ENCODE measurements at places on chromosomes 5 and 9.
A peak's percentile ranks its signal among the peaks of the same experiment; 100 is the strongest.

- no peak for DNase-seq
Observed at GRCh38 chr5:395921-396530, 47.0 kb upstream of the EXOC3 start.

GRCh38 chr9:33165263-33166151 lies 1.6 kb downstream of the B4GALT1 start:
- DNase-seq, result no peak

- DNase-seq, result no peak
Observed at GRCh38 chr5:132422720-132423437, 53.4 kb downstream of the SLC22A5 start.

DNA sequence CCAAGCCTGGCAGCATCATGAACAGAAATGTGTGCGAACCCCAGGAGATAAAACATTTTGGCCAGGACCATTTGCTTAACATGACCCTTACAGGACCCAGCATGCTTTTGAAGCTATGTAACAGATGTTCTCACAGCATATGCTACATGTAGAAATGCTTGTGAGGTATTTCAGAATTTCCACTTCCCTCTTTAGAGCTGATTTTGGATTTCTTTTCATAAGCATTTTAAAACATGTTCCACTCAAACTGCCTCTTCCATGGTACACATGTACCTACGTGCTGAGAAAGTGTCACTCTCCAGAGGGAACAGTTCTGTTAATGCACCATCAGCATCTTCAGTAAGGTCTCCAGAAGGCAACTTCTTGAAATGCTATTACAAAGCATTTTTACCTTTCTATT lies 15.7 kb upstream of the TSSK1B start:
- no peak for DNase-seq

DNA sequence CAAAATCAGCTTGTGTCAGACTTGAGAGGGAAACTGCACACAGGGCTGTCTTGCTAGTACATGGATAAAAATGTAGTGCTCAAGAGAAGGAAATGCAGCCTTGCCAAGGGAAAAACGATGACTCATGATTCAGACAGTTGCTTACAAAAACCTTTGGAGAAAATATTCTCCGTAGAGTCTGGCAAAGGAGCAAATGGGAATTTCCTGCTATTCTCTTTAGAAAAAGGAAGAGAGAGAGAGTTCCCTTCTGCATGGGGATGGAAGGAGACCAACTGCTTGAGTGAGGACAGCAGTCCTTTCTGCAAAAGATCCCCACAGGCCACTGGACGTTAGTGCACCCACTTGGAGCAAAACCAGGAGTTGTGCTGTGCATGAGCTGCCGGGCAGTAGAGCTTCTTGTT lies 7.6 kb downstream of the IFNB1 start:
- DNase-seq, result peak; percentile 90

GRCh38 chr5:71533142-71533541 lies 54.0 kb upstream of the MCCC2 start:
- DNase-seq, result no peak

DNA sequence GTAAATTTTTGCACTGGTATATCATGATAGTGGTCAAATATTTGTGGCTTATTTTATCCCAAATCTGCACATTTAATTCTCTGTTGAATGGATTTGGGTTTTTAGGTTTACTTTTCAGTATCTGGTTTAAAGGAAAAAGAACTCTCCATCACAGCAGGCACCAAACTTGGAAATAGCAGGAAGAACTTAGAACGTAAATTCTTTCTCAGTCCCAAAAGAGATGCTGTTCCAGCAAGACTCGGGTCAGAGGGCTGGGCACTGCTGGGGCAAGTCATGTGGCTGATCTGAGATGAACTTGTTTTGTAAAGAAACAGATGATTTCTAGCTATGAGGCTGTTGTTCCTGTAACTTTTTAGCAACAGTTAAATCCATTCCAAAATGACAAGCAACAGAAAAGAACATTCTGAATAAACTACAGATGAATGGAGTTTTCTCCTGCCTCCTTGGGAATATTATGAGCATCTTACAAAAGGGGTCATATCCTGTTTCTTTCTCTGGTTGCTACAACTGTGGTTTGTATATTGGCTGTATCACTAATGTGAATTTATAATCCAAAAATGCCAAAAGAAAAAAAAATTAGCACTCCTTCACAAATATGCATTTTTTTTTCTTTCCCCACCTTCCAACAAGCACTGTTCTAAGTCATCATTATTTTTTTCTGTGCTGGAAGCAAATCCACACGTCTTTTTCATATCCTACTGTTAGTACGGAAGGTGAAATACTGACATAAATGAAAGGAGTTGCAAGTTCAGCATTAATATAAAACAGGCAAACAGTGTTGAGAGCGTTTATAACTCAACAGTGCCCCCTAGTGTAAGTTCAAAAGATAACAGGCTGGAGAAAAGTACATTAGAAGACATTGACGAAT lies 31.1 kb downstream of the OR2K2 start:
- DNase-seq, result peak; percentile 34

DNA sequence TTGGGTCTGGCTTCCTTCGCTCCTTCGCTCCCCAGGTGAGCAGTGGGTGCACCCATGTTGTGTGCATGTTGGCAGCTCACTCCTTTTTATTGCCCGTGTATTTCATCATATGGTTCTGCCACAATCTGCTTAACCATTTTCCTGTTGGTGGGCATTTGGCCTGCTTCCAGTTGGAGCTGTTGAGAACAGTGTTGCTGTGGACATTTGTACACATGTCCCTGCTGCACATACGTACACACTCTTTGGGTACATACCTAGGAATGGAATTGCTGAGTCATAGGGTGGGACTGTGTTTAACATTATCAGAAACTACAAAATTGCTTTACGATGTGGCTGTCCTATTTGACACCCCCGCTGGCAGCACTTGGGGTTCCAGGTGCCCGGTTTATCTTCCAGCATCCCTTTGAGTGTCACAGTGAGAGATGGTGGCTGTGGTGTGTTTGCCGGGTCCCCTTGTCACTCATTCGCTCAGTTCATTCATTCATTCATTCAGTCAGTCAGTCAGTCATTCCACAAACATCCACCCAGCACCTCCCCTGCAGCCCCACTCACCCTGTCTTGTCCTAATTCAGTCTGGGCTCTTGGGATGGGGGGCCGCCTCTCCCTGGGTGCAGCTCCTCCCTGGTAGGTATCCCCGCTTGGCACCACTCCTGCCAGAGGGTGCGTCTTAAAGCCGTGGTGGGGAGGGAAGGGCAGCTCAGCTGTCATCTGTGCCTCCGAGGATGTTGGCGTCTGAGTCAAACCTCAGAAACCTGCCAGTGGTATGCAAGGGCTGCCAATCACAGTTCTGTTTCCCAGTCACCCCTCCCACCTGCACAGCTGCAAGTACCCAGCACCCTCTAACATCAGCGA lies 7.9 kb upstream of the FIBCD1 start:
- no peak for DNase-seq

GRCh38 chr5:138944527-138945322 lies 69.6 kb upstream of the LRRTM2 start:
- DNase-seq, result no peak

DNA sequence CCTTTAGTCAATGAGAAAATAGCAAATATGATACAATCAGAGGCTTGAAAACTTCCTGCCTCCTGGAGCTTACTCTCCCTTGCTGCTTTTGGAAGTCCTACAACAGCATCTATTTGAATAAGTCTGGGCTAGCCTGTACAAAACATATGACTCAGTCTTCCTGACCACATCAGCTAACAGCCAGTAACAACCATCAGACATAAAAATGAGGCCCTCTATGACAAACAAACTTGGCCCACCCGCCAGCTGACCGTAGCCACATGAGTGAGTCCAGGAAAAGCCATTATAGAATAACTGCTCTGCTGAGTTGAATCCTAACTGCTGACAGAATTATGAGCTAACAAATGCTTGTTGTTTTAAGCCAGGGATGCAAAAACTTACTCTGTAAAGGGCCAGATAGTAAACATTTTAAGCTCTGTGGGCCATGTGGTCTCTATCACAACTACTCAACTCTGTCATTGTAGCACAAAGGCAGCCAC lies 347.6 kb downstream of the PTPRD start:
- DNase-seq, result no peak

DNA sequence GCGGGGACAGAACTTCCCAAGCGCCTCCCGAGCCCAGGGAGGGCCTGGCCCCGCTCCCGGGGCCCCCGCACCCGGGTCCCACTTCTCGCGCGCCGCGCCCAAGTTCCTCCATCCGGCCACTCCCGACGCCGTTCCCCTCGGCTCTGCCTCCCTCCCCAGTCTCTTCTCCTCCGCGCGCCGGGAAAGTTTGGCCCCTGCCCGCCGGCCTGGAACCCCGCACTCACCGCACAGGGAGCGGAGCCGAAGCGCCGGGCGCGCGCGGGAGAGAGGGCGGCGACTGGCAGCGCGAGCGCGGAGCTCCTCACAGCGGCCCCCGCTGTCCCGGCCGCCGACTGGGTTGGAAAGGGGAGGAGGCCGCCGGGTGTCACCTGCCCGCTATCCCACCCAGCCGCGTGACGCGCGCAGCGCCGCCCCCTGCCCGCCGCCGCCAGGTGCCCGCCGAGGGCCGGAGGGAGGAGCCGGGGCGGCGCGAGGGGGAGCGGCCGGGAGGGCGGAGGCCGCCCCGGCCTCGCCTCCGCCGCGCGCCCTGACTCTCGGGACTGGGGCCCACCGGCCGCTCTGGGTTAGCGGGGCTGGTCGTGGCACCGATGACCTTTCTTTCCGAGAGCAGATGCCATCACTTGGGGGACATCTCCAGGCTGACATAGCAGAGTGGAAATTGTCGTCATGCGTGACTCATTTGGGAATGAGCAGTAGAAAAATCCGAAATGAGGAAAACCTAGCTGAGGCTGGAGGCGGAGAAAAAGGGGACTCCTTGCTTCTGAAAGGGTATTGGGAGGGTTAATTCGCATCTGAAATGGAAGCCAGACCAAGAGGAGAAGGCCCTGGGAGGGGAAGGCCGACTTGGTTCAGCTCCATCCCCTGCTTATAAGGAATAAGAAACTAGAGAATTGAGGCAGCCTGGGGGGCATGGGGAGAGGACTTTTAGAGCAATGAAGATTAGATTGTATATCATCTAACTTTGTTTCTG lies at the start of gene ELOVL7:
ELOVL7 (minus strand) TSS at position 334 of the 970 bp plus-strand sequence. CDS start 56,872 bp downstream, outside the sequence.
- DNase-seq, result no peak

DNA sequence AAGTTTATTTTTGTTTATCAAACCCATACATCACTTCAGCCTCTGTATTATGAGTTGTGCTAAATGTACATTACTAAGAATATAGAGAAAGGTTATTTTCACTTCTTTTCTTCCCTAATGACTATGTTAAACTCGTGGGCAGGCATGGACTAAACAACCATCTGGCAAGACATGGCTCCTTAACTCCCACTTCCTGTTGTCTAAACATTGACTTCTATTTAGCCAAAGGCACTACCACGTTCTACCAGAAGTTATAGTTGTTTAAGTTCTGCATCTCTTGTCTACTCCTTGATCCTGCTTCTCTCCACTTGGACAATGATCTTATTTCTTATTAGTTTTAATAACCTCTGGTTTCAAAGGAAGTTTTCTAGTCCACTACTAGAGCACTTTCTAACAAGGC lies 136.1 kb downstream of the MACIR start:
- DNase-seq, result no peak

- DNase-seq, result no peak
Observed at GRCh38 chr5:114402206-114402605, 40.3 kb downstream of the KCNN2 start.

DNA sequence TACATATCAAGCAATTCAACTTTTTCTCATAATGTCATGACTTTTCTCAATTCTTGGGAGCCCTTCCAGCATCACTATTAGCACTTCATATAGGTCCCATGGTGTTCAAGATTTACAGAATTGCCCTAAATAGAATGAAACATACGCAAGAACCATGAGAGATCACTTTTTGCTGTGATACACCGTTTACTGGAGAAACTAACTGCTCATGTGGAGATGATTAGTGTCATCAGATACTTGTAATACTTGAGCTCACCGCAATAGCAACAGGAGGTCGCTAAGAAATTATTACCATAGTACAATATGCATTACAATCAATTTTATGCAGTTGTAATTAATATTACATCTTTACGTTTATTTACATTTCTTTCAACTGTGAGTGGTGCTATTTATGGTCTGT lies 4.8 kb upstream of the PCSK5 start:
- DNase-seq, result no peak

DNA sequence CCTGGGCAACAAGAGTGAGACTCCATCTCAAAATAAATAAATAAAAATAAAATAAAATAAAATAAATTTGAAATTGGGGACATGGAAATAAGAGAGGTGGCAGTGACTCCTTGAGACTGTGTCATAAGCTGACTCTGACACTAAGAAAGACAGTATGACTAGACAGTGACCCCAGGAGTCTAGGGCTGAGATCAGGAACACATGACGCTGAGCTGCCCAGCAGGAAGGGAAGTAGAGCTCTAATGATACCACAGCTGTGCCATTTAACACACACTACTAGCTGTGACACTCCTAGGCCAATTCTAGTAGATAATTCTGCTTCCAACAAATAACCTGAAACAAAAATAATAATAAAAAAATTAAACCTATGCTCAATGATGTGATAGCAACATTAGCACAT lies 293.0 kb downstream of the SEC61B start:
- DNase-seq, result no peak

GRCh38 chr5:76325876-76326491 lies 77.1 kb upstream of the IQGAP2 start:
- DNase-seq, result no peak

GRCh38 chr5:129271308-129271707 lies 176.8 kb downstream of the ISOC1 start:
- DNase-seq, result no peak

- DNase-seq, result no peak
Observed at GRCh38 chr5:146425023-146425422, 22.1 kb upstream of the TCERG1 start.

DNA sequence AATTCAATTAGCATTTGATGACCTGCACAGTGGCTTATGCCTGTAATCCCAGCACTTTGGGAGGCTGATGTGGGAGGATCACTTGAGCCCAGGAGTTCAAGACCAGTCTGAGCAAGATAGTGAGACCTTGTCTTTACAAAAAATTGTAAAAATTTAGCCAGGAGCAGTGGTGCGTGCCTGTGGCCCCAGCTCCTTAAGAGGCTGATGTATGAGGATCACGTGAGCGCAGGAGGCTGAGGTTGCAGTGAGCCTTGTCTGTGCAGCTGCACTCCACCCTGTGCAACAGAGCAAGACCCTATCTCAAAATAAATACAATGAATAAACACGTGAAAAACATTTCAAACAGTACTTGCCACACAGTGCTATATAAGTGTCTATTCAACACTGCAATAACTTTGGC lies 4.2 kb downstream of the ABCA1 start:
- DNase-seq, result no peak

DNA sequence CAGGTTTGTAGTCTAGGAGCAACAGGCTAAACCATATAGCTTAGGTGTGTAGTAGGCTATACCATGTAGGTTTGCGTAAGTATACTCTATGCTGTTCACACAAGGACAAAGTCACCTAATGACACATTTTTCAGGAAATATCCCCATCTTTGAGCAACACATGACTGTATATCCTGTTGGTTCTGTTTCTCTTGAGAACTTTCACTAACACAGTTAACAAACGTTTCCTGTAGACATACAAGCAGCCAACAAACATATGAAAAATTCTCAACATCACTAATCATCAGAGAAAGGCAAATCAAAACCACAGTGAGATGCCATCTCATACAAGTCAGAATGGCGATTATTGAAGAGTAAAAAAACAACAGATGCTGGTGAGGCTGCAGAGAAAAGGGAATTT lies 68.2 kb downstream of the NR2F1-AS1 start:
- DNase-seq, result peak; percentile 83

- no peak for DNase-seq
Observed at GRCh38 chr5:102511666-102512065, 12.9 kb upstream of the SLCO6A1 start.

- no peak for DNase-seq
Observed at GRCh38 chr5:127705120-127705892, 2.1 kb downstream of the CCDC192 start.
